ENCODE measurements at places on chromosomes 6 and 20.

DNA sequence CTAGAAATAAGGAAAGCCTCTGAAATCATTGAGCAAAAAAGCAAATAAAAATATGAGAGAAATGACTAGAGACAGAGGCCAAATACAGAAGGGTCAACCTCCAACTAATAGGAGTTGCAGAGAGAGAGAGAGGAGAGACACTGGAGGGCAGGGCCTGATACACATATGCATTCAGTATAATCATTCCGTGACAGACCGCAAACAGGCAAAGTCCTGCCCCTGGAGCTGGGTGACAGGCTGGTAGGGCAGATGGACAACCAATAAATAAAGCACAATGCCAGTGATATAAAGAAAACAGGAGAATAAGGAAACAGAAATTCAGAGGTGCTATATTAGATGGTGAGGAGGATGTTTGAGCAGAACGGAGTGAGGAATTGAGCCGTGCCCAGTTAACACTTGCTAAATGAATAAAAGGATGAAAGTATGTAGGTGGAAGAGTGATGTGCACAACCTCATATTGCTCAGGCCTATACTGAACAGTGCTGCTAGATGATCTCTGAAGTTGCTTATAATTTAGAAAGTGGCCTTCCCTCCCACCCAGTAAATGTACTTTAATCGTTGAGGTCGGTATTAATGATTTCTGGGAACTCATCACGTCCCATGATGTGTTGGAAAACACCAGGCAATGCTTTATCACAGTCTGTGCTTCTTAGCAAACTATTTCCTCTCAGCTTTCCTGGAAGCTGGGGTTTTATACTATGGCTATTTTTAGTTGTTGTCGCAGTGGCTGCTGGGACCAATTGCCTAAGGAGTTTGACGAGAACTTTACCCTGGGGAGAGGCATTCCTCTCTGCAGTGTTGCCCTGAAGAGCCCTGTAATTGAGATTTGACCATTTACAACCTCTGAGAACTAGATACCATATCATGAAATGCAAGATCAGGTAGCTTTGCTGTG, 37.6 kb upstream of the CLIC5 start:
- no peak for DNase-seq

- DNase-seq = no peak
Measured at GRCh38 chr20:45347936-45348778, at the start of gene SDC4. Gene SDC4 (minus strand): TSS chr20:45348424. CDS start chr20:45348384, 40 bp downstream.

GRCh38 chr20:39050555-39050902, 88.4 kb downstream of the DHX35 start:
- no peak for DNase-seq

DNA sequence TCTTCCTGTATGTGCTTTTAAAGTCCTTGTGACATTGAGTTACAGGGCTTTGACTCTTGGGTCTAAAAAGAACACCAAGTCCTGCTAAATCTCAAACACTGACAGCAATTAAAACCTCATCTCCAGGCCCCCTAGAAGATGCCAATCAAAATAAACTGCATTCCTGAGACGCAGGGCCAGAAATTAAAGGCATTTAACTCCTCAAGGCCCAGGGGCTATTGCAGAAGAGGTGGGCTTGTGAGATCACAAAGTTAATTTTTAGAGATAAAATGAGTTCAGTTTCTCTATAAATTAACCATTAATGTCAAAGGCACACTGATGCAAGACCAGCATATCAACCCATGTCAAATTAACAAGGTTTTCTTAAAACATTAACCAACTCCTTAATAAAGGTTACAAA, 145.6 kb upstream of the CARMIL1 start:
- no peak for DNase-seq

GRCh38 chr20:32805721-32806120, 14.0 kb upstream of the MAPRE1 start:
- no peak for DNase-seq
